ENCODE measurements at places on chromosomes 13 and 19.

DNA sequence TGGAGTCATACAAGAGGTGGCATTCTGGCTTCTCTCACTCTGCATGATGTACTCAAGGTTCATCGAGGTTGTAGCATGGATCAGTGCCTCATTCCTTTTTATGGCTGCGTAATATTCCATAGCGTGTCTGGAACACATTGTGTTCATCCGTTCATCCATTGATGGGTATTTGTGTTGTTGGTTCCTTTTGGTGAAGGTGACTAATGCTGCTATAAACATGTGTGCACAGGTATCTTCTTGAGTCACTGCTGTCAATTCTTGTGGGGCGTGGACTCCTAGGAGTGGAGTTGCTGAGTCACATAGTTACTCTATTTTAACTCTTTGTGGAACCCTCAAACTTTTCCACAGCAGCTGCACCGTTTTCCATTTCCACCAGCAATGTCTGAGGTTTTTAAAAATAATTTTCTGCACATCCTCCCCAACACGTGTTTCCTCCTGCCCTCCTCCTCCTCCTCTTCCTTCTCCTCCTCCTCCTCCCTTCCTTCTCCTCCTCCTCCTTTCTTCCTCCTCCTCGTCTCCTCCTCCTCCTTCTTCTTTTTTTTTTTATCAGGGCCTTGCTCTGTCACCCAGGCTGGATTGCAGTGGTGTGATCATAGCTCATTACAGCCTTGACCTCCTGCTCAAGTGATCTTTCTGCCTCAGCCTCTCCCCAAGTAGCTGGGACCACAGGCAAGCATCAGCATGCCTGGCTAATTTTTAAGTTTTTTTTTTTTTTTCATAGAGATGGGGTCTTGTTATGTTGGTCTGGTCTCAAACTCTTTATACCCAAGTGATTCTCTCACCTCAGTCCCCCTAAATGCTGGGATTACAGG lies 2.0 kb upstream of the TMEM221 start:
- DNase-seq, result no peak

GRCh38 chr13:114114006-114114640 lies 18.3 kb downstream of the RASA3 start:
- no peak for DNase-seq

- DNase-seq, result peak; percentile 18
These were observed 162.1 kb upstream of the TMTC4 start for GRCh38 chr13:100836711-100837110.

GRCh38 chr19:38852231-38853044 lies 2.7 kb upstream of the HNRNPL start:
- DNase-seq, result peak; percentile 56

DNA sequence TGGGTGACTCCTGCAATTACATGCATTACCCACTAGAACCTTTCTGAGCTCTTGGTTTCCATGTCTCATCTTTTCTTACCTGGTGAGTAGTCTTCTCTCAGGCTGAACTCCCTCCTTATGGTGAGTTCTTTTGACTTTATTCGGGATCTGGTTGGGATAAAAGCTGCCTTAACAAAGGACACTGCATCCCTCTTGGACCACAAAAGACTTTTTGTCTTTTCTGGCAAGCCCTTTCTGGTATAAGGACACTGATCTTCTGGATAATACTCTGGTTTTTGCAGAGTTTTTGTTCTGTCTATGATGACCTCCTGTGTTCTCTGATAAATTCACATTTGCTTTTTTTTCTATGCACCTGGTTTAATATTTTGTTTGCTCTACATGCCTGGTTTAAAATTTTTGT lies 66.7 kb downstream of the SLITRK1 start:
- no peak for DNase-seq

DNA sequence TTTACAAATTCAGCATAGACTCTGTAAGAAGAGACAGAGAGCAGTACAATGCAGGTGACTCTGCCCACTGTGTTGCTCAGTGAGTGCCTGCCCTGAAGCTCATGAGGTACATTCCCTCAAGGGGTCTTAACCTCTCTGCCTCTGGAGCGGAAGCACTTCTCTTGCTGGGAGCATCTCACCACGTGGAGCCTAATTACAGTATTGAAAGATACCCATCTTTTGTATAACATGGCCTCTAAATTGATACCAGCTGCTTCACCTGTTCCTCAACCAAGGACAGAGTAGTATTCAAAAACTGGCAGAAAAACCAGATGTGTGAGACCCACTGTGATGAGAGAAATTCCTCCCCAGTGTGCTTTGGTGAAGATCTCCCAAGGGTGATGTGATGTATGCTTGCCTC lies 77.1 kb downstream of the SACS start:
- DNase-seq, result no peak

GRCh38 chr19:42540071-42540553 lies 11.8 kb upstream of the CEACAM1 start:
- no peak for DNase-seq

DNA sequence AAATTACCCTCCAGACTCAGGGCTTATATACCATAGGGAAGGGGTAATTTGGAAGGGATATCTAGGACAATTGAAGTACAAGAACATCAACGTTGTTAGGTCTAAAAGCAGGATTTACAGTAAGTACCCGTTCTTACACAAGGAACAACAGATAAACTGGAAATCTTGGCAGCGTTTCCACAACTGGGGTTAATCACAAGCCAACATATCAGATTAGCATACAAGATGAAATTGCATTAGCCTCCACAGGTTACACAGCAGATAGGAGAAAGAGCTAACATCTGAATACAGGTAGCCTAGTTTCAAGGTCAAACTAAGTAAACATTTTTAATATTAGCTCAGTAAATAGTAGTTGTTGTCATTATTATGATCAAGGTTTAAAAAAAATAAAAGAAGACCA lies 1214.0 kb upstream of the PCDH20 start:
- no peak for DNase-seq

GRCh38 chr13:45623516-45624090 lies 8.1 kb upstream of the ERICH6B start:
- peak; percentile 9 for DNase-seq

GRCh38 chr19:11881151-11881800 lies 6.3 kb upstream of the ZNF69 start:
- peak; percentile 52 for DNase-seq

- no peak for DNase-seq
These were observed 5.6 kb downstream of the GFY start for GRCh38 chr19:49430678-49431329.

- DNase-seq, result peak; percentile 80
These were observed 45.3 kb downstream of the UFM1 start for GRCh38 chr13:38394777-38395496.

DNA sequence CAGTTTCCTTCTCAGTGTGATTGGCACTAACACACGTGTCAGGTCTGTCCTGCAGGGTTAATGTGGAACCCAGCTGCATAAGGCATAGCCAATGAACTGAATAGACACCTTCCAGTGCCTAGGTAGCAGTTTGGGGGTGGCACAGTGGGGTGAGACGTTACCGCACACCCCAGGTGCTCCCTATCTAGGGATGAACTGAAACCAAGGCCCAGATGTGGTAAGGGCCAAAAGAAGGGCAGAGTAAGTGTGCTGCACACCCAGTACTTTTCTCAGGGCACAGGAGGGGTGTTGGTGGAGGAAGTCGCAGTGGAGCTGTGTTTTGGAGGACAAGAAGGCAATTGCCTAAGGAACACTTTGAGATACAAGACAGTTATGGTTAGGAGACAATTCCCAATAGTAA lies 317.9 kb upstream of the TSHZ3 start:
- DNase-seq, result no peak

DNA sequence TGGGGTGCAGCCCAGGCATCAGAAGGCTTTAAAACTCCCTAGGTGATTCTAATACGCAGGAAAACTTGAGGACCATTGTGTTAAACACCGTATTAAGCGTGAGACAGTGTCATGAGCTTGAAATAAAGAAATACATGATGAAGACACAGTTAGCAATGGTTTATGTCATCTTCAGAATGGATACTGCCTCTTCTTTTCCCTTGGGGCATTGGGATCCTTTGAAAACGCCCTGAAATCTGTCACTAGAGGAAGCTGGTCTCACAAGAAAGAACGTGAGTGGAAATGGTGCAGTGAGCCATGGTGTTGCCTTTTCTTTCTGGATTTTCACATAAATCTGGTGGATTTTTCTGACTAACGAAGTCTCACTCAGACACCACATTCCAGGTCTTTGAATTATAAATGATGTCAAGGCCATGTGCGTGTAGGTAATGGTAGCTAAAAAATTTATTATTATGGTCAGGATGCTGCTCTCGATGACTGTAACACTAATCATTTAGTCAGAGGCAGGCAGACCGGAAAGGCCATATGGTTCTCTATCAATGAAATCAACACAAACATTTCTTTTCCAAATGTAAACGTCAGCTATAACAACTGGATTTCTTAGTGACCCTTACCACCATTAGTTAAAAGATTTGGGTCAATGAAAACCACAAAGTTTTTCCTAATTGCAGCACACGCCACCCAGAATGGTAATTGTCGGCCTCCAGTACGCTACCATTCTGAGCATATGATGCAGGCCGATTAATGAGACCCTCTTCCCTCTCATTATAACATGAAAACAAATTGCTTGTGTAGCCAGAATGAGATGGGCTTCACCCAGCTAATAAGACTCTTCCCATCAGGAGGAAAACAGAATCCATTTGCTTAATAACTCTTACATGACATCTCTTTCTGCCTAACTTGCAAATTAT lies 105.6 kb downstream of the SLC7A1 start:
- DNase-seq, result no peak

DNA sequence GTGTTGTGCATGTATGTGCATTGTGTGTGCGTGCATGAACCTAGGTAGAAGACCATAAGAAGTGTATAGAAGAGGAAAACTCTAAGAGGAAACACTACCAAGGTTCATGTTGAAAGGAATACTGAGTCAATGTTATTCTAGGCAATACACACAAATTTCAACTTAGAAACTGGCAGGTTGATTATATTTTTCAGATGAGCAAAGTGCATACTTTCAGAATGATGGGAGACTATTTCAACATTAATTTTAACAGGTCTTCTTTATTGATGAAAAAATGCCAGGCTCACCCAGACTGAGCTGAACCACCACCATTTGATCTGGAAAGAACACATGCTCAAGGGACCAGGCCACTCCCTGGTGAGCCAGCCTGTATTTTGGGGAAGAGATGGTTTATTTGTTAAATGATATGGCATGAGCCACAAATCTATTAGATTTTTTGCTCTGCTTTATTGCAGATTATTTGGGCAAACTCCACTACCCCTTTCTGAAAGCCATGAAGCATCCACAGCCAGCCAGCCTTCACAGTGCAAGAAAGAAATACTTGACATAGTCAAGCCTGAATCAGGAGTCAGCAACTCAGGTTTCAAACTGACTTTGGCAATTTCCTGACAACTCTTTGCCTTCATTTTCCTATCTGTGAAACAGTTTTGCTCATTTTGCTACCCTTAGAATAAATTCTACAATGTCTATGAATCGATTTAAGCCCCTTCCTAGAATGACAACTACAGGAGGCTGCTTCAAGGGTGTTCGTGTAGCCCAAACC lies 368.9 kb downstream of the COG6 start:
- peak; percentile 10 for DNase-seq

Measured in fibroblast of upper back skin (primary cell).